ENCODE measurements at places on chromosomes 4 and X.

- DNase-seq: peak; percentile 34
These were observed 835 bp upstream of the NFKB1 start for GRCh38 chr4:102500352-102500695.

GRCh38 chr4:61406677-61407076 lies 206.6 kb downstream of the ADGRL3 start:
- no peak for DNase-seq

DNA sequence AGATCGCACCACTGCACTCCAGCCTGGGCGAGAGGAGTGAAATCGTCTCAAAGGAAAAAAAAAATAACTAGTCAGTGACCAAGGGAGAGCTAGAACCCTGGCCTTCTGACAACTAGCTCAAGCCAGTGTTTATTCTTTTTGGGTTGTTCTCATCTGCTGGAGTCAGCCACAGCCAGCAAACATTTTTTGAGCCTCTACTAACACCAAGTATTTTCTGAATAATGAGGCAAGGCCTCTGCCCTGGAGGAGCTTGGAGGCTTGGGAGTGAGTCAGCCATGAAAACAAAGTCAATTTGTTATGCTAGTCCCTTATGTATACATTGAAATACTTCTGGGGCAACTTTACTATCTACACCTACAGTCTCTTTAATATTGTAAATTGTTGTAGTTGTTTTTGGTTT lies 46.5 kb downstream of the TMA16 start:
- peak; percentile 94 for DNase-seq

- no peak for DNase-seq
These were observed 64.5 kb downstream of the GPC4 start for GRCh38 chrX:133350751-133351150.

GRCh38 chrX:111812889-111813563 lies 63.0 kb upstream of the TRPC5OS start:
- no peak for DNase-seq

GRCh38 chr4:15683143-15683495 lies 1.5 kb downstream of the FAM200B start:
- DNase-seq: no peak

DNA sequence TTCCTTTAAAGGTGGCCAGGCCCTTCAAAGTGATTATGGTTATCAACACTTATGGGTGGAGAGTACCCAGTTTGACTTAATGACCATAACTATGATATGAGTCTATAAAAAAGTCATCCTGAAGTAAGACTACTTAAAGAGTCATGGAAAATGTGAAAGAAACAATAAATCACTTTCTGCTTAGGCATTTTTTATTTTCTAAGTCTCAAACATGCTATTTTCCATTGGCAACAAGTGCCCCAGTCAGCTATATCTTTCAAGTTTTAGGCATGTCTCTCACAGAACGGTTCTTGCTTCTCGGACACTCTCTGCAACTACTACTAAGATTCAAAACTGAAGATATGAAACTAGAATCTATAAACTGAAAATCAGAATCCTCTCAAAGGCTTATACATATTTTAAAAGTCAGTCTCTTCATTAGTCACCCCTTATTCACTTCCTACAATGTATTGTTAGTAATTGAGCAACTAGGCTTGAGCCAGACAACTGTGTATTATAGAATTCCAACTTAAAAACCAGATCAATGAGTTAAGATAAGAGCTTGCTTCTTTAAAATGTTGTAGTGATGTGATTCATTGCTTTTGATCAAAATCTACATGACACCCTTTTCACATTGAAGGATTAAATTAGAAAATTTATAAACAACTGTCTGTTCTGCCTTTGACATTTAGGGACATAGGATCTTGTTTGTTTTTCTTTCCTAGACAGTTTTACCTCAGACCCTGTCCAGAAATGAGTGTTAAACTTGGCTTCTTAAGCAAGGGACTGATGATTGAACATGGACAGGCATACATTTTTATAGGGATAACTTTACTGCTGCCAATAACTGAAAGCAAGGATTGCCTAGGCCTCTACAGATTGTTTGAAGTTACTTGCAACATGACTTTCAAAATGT lies 2.9 kb downstream of the ANTXR2 start:
- DNase-seq: peak; percentile 20

DNA sequence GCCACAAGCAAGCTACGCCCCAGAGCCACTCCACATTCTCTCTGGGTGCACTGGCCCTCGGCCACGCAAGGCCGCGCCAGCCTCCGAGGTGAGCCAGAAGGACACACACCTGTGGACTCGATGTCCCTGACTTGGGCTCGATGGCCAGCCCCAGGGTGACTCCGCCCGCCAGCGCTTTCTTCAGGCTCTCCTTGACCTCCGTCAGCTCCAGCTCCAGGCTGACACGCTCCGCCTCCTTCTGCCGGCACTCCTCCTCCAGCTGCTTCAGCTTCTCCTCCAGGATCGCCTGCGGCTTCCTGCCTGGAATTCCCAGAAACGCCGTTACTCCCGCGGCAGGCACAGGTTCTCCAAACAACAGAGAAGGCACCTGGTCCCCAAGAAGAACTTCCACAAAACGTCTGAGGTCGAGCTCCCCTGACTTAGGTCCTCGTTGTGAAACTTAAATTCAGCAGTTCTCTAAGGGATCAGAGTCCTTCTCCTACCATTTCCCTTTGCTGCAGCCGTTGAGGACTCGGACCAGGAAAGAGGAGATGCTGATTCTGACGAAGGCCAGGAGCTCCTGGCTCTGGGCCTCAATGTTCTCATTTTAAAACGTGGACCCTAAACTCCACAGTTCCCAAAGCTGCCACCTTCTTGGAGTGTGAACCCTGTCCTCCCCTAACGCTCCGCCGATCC lies 166.8 kb downstream of the AFAP1 start:
- DNase-seq: peak; percentile 37

DNA sequence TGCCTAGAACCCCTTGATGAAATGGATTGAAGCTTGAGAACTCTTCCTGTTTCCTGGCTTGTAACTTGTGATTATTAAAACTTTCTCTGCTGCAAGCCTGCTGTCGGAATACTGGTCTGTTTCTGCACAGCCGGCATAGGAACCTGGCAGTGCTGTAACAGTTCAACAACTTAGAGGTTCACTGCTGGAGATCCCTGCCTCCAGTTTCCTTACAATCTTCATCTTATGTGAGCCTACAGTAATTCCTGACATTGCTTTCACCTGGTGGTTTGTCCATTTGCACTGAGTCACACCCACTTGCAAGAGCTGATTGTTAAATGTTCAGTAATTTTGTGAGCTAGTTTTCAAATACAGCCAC lies 1.3 kb upstream of the SEPSECS start:
- peak; percentile 43 for DNase-seq

- peak; percentile 85 for DNase-seq
These were observed 25.5 kb downstream of the ZNF330 start for GRCh38 chr4:141246243-141246642.

- DNase-seq: no peak
These were observed 91.0 kb downstream of the PDE5A start for GRCh38 chr4:119537586-119537985.

GRCh38 chr4:105149771-105150170 lies 3.1 kb downstream of the TET2 start:
- no peak for DNase-seq

DNA sequence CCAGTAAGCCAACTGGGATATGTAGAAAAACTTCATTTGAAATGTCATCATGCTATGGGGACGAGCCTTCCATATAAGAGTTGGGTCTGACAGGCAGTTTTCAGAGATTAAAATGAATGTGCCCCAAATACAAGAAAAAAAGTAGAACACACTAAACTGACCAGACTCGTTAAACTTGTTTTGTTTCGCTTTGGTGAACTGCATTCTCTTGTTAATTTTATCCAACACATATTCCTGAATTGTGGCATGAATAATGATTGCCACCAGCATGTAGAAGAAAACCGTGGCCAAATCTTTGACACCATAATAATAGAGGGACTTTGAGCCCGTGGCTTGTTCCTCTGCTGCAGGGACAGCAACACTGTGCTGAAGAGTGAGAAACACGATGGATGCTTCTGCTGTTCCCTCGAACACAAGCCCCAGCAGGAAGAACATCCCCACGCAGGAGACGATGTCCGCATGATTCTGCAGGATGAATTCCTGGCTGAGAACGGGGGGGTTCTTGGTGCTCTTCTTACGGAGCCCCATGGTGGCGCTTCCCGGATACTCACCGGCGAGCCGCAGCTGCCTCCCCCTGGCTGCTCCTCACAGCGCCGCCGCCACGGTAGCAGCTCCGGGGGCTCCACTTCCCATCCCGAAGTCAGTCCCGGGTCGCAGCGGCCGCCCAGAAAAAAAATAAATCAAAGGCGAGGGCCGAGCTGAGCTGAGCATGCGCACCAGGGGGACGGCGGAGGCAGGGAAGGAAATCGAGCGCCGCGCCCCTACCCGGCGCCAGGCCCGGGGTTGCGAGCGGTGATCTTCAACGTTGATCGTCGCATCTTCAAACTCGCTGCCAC lies at the start of gene TRAM1L1:
Gene TRAM1L1, minus strand, starts transcription at position 711 of the 836 bp plus-strand sequence. Its CDS starts 183 bp downstream, at position 528.
- DNase-seq: peak; percentile 43

DNA sequence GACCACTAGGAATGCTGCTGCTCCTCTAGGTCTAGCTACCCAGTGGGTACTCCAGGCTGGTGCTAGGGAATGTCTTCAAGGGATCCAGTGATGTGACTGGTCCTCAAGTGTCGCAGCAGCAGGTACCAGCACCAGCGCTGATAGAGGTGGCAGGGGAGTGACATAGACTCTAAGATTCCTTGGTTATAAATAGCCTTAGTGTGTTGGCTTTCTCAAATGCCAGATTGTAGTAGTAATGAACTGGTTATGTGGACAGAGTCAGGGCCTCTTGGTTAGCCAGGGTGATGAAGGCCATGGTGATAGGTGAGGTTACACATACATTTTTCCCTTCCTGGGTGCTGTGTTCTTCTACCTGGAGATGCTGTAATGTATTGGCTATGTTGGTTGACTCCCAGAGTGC lies 38.3 kb downstream of the DCLK2 start:
- DNase-seq: peak; percentile 53

- no peak for DNase-seq
These were observed 80.5 kb upstream of the LNX1 start for GRCh38 chr4:53671757-53672156.

DNA sequence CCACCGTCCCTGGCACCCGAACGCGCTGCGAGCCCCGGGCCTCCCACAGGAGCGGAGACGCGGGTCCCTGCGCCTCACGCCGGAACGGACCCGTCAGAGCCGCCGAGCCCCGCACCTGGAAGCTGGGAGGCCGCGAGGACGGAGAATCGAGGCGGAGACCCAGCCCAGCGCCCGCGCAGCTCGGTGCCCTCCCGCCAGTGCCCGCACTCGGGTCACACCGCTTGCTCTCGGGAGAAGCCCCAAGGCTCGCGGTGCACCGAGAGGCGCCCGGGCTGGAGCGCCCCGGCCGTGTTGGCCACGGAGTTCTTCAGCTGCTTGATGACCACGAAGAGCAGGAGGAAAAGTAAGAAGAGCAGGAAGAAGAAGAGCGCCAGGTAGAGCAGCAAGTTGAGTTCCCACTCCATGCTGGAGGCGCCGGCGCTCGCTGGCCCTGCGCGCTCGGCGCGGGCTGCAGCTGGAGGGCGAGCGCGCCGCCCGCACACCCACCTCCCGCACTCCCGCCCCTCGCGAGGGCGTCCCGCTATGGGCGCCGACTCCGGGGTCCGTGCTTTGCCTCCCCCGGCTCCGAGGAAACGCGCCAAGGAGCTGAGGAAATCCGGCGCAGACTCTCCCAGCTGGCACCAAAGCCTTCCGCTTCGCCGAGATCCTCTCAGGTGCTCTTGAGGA lies at the start of gene SMIM43:
Gene SMIM43, minus strand, starts transcription at position 463 of the 666 bp plus-strand sequence. Its CDS starts 59 bp downstream, at position 404.
- peak; percentile 22 for DNase-seq

GRCh38 chrX:23344238-23344903 lies 9.7 kb downstream of the PTCHD1 start:
- DNase-seq: no peak

DNA sequence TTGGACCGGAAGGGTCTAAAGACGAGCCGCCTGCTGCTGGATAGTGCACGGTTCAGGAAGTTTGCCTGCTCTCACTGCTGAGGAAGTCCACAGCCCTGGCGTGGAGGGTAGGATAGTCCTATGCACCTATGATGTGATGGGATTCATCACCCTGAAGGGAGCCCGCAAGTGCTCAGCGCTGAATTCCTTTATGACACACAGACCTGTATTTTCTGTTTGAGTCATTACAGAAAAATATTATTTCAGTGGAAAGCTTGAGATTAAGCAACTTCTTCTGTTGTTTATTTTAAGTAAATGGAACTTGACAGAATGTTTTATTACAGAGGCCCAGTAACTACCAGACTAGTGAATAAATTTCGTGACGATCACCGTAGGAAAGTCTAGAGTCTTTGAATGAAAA lies 123.2 kb downstream of the TRIML1 start:
- DNase-seq: no peak
